ENCODE measurements at places on chromosomes 5 and 9.

DNA sequence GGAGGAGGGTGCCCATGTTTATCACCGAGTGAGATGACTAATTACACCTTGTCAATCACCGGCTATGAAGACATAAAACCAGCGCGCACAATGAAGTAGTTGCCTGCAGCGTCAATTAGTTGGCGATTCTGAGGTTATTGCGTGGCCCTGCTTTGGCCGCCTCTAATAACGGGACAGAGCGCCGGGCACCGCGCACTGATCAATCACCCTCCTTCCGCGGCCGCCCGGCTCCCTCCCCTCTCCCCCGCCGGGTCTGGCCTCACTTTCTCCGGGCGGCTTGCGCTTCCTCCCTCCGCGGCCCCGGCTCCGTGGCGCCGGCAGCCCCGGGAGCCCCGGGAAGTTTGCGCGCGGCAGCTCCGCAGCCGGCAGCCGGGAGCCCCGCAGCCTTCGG, 3.3 kb upstream of the LHX2 start:
- DNase-seq: peak; percentile 28

GRCh38 chr9:33289496-33289895, 820 bp upstream of the NFX1 start:
- DNase-seq: peak; percentile 24

DNA sequence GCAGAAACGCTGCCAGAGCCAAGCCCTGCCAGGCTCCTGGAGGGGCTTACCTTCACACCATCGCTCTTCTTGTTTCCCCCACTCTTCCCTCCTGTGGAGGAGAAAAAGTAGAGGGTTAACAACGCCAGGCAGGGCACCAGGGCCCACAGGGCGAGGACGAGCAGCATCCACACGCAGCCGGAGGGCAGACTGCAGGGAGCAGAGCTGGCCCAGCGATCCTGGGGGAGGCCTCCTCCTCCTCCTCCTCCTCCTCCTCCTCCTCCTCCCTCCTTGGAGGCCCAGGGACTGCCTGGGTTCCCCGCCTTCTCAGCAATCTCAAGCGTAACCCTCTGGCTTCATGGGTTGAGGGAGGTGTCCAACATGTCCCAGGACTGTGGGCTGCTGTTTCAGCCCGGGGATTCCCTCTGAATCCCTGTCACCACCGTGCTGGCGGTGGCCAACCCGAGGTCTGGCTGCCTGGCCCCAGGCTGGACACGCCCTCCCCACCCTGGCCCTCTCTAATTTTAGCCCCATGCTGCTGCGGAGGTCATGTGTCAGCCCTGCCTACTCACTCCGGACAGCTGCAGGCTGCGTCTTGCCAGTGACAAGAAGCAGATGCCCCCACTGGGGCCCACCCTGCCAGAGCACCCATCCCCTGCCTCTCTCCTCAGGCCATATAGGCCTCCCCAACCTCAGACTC, 44.3 kb downstream of the CAMK2A start:
- no peak for DNase-seq

DNA sequence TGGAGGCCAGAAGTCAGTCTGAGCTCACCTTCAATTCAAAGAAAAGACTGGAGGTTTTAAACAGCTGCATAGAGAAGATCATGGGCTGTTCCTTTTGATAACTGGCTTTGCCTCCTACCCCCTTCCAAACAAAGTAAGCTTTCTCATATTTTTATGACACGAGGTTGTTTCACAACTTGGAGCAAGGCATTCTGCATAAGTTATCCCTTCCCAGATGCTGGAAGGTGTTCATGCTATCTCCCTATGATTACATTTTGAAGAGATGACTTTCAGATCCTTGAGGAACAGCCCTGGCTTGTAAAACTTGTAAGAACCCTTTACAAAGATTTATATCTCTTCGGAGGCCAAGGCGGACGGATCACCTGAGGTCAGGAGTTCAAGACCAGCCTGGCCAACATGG, 571.9 kb upstream of the FTMT start:
- no peak for DNase-seq

DNA sequence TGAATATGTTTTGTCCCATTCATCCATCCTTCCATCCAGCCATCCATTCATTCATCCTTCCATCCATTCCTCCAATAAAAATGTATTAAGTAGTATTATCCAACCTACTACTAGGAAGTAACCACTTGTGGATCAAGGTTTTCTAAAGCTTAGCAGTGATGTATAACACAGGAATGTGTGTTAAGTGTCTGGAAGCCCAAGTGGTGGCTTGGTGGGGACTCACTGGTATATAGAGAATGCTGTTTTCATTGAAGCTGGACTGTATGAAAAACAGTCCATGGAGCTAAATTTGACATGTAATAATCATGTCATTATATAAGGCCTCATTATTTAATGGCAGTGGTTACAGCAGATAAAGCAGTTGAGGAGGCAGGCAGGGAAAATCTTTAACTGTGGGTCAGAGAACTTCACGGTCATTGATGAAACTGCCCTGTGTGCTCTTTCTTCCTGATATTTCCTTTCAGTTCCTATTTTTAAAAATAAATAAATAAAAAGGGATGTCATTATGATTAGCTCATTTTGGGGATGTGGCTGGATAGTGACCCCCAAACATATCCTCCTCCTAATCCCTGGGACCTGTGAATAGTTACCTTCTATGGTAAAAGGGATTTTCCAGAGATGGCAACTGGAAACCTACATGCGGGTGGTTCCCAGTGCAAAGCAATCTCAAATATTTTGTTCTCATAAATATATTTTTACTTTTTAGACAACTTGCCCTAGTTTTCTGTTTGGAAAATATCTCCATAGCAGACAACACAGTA, 82.3 kb downstream of the DAPK1 start:
- DNase-seq: no peak

DNA sequence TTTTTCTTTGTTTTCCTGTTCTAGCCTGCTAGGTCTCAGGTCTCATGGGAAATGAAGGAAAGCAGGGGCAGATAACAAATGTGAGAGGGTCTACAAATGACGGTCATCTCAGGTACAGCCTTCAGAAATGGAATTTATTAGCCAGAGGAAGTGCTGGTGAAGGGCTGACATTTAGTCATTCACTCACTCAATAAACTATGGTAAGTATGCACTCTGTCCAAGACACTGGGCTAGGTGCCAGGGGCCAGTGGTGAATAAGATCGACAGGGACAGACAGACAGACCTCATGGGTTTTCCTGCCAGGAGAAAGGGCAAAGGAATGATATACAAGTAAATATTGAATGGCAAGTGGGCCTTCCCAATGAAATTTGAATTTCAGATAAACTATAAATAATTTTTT, 6.3 kb downstream of the PDE6A start:
- no peak for DNase-seq

- DNase-seq: no peak
Measured at GRCh38 chr5:93926831-93927620, 185.6 kb upstream of the POU5F2 start.

GRCh38 chr5:10355071-10355889, 1.8 kb downstream of the MARCHF6 start:
- DNase-seq: no peak

DNA sequence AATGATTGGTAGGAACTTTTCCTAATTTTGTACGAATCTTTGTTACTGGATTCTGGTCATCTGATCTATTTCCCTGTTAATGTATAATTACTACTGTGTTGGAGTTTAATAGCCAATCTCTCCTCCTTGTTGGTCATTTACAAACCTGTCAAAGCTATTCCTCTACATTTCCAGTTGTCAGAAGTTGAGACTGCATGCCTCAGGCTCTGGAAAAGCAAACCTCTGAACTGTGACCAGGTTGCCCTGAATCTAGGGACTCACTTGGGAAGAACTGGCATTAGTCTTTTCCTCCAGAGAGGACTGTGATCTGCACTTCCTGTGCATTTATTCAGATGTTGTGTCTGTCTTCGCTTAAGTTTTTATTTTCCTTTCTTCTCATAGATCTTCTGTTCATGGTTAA, 16.1 kb downstream of the PDLIM4 start:
- no peak for DNase-seq

DNA sequence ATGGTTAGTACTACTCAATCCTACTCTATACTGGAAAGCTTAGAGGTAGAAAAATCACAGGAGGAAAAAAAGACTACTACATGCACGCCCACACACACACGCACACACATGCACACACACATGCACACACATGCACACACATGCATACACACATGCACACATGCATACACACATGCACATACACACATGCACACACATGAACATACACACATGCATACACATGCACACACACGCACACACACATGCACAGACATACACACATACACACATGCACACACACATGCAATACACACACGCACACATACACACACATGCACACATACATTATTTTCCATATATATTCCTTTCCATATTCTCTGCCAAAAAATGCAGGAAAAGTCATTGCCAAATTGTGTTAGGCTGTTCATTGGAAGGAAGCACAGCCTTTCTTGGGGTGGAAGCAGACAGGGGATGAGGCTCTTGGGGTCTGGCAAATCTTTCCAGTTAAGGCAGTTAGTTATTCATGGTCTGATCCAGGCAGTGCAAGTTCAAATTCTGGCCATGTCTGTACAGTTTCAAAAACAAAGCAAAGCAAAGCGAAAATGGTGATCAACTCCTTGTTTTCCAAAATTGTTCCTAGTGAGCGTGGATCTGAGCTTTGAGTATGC, 187.9 kb upstream of the EGFLAM start:
- DNase-seq: no peak

- DNase-seq: no peak
Measured at GRCh38 chr5:169142264-169142970, 158.5 kb downstream of the SLIT3 start.

GRCh38 chr5:139575751-139576150, 14.6 kb downstream of the UBE2D2 start:
- DNase-seq: no peak

DNA sequence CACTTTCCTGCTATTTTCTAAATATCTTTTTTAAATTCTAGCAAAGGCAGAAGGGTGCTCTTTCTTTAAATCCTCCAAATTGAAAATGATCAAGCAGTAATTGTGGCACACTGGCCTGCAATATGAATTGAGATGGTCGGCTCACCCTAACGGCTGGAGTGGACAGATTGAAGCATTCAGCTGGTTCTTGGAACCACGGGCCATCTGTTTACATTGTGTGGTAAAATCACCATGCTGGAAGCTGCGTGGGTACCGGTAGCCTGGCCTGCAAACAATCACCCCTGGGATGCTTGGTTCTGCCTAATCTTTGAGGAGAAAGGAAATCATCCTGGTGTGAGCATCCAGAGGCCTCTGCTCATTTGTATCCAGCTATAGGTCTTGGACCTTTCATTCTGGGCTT, 289.3 kb downstream of the ZNF608 start:
- no peak for DNase-seq

DNA sequence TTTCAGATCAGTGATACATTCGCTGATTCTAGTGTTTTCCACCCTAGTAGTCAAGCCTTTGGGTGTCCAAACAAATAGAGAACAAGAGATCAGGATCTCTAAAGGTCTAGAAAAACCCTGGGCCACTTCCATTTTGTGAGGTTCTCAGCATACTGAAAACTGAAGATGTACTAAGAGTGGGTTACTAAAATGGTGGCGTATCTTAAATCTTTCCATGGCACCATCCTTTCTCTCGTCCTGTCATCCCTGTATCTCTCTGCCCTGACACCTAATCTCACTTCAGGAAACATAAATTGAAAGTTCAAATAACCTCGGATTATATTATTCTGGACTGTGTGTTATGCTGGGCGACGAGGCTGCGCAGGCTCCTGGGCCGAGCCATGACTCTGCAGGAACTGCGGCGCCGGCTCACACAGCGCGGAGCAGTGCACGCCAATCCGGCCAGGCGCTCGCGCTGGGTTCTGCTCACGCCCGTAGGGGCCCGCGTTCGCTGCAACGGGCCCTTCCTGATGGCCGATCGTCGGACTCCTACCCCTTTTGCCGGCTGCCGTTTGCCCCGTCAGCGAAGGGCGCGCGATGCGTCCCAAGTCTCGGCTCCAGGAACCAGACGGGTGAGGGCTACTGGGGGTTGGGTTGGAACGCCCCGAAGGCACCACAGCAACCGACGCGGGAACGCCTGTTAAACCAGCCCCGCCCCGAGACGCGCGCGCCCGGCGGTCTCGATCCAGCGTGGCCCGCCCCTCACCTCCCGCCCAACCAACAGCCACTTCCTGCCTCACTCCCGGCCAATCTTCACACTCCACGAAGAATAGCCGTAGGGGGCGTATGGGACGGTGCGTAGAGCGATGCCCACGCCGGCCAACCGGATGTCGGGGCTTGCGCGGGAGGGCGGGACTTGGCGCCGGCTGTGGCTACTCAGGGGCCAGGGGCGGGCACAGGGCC, 503 bp upstream of the CANX start:
- peak; percentile 99 for DNase-seq

GRCh38 chr5:139263536-139263935, 30.0 kb upstream of the MATR3 start:
- no peak for DNase-seq

- DNase-seq: no peak
Measured at GRCh38 chr9:126108240-126108639, 218.4 kb upstream of the MVB12B start.

GRCh38 chr9:35835766-35836165, 6.7 kb downstream of the TMEM8B start:
- no peak for DNase-seq

GRCh38 chr9:101087426-101087825, 58.9 kb downstream of the PLPPR1 start:
- no peak for DNase-seq

- no peak for DNase-seq
Measured at GRCh38 chr9:91657501-91657900, 233.9 kb upstream of the NFIL3 start.

Measured in GM13976 (cell line).